Cortex of kidney (tissue), 1 donor: ENCODE measurements at places on chromosomes 16 and 17.

- DNase-seq = no peak
Observed at GRCh38 chr17:65103431-65103830, 33.7 kb upstream of the RGS9 start.

GRCh38 chr16:9381399-9381798 lies 290.0 kb downstream of the HAPSTR1 start:
- no peak for DNase-seq

- no peak for DNase-seq
Observed at GRCh38 chr16:68432701-68433100, 15.6 kb downstream of the SMPD3 start.

GRCh38 chr17:63274146-63274545 lies 172.0 kb downstream of the CYB561 start:
- DNase-seq = no peak

DNA sequence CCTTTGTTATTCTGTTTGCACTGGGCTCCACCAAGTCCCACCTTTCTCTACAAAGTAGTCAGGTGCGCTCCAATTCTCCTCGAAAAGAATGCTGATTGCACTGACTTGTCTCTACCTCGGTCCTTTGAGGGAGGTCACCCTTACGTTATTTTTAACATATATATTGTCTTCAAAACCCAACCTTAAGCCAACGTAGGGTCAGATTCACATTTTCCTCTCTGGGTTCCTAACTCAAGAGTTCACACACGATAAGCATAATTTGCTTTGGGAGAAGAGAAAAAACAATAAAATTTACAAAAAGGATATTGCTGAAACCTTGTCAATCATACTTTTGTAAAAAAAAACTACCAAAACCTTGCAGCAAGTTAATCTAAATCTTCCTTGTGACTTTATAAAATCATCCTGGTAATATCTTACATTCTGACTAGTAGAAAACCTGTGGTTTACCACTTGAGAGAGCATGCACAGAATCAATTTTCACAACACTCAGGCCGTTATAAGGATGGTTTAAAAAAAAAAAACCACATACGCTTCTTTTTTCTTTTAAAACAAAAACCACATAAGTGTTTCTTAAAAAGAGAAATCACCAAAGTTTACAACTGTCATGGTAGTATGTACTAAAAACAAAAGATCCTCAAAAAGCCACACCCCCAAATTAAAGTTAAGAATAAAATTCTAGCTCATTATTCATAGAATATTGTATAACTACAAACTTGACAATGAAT lies 72.2 kb upstream of the TRAP1 start:
- DNase-seq = no peak

- no peak for DNase-seq
Observed at GRCh38 chr17:42155614-42156045, 841 bp upstream of the RAB5C start.

DNA sequence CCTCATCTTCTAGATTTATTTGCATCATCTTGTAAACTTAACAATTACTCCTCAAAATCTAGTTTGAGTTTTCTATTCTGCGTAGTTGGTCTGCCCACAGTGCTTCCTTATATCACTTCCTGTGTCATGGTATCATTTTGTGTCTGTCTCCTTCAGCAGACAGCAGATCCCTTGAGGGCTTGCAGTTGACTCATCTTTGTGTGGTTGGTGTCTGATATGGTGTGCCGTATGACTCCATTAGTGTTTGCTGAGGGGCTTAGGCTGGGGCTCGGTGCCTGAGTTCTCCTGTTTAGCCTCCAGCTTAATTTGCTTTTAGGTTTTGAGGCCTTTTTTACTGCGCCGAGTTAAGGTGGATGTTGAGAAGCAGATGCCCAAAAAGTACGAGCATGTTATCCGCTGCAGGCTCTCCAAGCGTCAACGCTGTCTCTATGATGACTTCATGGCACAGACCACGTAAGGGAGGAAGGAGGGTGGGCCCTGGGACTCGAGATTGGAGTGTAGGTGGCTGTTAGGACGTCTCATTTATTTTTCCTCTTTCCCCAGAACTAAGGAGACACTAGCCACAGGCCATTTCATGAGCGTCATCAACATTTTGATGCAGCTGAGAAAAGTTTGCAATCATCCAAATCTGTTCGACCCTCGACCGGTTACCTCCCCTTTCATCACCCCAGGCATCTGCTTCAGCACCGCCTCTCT lies 16.9 kb downstream of the SRCAP start:
- no peak for DNase-seq

DNA sequence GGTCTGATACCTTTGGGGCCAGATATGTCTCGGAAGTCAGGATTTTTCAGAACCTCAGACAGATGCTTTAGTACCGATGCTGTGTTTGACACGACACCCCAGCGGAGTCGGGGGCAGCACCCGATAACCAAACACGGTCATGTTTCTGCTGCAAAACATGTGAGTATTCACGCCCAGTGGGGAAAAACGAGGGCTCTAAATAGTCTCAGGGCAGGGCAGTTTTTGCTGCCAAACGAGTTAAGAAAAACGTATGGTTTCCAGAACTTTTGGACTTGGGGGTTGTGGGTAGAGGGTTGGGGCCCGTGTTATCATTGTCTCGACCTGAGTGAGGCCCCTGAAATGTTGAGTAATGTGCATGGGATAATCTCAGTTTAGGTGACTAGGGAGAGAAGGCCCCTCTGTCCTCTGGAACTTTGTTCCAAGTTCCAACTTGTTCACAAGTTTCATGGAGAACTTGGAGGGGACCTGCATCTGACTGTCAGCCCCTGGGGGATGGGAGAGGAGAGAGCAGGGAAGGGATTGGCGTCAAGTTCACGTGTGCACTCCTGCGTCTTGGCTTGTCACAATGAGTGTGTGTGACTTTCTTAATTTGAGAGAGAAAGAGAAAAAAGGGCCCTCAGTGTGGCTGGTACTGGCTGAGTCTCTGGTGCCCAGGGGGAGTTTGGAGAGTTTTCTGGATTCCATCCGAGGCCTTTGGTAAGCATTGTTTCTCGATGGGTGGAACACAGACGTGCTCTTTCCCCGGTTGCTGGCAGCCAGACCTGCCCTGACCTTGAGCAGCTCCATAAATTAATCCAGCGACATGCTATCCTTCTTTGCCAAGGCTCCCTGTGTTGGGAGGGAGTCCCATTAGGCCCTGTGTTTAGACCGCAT lies 83.9 kb upstream of the CIBAR2 start:
- DNase-seq = no peak

- no peak for DNase-seq
Observed at GRCh38 chr17:78808163-78808562, 26.1 kb upstream of the CYTH1 start.

GRCh38 chr16:87201052-87201451 lies 116.1 kb downstream of the C16orf95 start:
- no peak for DNase-seq

GRCh38 chr17:39705786-39706348 lies 6.0 kb downstream of the ERBB2 start:
- DNase-seq = no peak

- DNase-seq = no peak
Observed at GRCh38 chr17:37463039-37463438, 26.7 kb upstream of the DUSP14 start.

DNA sequence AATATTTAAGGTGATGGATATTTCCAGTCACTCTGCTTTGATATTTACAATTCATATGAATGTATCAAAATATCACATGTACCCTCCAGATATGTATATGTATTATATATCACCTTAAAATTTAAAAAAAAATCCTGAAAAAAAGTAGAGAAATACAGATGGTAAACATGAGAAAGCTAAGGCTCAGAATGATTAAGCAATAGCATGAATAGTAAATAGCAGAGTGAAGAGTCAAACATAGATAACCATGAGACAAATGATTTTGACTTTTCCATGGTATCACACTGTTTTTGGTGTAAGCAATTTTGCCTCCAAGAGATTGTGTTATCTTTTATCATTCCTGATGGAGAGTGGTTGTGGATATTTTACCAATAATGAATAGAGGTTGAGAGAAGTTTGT lies 868.8 kb downstream of the CDH11 start:
- no peak for DNase-seq

DNA sequence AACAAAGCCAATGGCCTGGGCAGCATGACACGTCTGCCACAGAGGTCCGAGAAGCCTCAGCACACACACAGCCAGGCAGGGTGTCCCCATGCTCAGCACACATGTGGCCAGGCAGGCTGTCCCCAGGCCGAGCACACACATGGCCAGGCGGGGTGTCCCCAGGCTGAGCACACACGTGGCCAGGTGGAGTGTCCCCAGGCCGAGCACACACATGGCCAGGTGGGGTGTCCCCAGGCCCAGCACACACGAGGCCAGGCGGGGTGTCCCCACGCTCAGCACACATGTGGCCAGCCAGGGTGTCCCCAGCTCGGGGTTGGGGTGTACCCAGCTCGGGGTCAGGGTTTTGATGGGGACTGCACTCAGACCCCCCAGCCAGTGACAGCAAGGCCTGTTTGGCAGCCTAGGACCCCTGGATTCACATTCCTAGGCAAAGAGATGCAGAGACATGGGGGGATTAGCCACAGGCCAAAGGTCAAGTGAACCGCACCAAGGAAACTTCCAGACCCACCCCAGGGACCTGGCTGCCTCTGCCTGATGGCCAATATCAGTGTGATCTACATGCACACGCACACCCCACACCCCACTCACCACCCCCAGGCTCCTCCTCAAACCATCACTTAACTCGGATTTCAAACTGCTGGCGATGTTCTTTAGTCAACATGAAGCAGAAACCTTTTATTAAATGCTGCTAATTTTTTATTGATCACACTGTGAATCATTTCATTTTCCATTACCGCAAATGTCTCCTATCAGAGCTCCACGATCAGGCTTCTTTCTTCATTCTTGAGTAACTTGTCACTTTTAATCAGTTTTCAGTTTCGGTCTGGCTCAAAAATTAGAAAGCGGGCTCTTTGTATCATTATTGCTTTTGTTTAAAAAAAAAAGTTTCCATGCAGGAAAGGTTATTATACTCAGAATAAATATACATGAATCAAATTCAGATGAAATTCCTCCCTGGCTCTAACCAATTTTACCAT lies 111.4 kb downstream of the ZNF423 start:
- DNase-seq = no peak

- DNase-seq = no peak
Observed at GRCh38 chr16:7646821-7647500, 314.3 kb downstream of the RBFOX1 start.

GRCh38 chr16:55605754-55606336 lies 39.4 kb downstream of the CAPNS2 start:
- DNase-seq = no peak

DNA sequence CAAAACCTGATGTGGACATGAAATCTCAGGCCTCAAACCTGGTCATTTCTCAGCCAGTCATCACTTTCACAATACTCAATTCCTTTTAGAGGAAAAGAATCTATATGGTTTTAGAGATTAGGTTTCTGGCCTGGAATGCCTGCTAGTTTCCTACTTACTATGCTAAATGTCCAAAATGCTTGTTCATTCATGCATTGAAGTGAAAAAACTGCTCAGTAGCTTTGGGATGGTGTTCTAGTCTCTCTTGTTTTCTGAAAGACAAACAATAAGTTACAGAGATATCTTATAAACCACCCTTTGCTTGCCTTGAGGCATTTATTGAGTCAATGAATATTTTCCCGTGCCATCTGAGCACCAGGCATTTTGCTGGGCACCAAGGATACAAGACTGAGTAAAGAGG lies 1146.5 kb upstream of the GOT2 start:
- DNase-seq = no peak

DNA sequence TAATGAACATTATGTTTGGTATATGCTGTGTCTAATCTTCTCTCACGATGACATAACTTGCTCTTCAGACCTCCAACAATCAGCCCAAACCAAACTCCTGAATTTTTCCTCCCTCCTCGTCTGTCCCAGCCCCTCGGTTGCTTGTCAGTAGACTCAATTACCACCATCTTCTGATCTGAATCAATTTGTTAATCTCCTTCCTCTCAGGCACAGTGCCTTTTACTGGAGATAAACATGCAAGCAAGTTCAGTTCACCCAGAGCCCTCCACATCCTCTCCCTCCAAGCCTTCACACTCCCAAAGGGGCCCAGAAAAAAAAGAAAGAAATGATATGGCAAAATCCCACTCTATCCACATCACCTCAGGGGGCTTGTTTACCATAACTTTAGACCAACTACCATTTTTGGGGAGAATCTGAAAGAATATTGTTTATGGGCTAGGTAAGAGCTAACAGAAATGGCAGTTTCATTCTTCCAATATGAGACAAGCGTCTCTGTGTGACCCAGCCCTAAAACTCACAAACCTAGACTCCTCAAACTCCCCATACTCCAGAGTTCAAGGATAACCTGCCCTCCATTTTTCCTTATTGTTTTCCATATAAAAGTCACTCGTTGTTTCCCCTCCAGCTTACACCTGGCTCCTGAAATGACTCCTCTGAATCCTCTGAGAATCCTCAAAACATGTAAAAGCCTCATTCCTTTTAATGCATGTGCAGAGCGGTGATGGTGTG lies 1.5 kb downstream of the TEX2 start:
- DNase-seq = no peak

- no peak for DNase-seq
Observed at GRCh38 chr16:28835864-28836760, 10.0 kb downstream of the TUFM start.

- no peak for DNase-seq
Observed at GRCh38 chr16:57032346-57032745, 43.0 kb downstream of the NLRC5 start.

- DNase-seq = no peak
Observed at GRCh38 chr16:85002608-85003007, 8.7 kb downstream of the ZDHHC7 start.

- DNase-seq = no peak
Observed at GRCh38 chr17:600576-601243, 113.9 kb downstream of the VPS53 start.

- DNase-seq = no peak
Observed at GRCh38 chr16:81575834-81576233, 131.2 kb downstream of the CMIP start.

DNA sequence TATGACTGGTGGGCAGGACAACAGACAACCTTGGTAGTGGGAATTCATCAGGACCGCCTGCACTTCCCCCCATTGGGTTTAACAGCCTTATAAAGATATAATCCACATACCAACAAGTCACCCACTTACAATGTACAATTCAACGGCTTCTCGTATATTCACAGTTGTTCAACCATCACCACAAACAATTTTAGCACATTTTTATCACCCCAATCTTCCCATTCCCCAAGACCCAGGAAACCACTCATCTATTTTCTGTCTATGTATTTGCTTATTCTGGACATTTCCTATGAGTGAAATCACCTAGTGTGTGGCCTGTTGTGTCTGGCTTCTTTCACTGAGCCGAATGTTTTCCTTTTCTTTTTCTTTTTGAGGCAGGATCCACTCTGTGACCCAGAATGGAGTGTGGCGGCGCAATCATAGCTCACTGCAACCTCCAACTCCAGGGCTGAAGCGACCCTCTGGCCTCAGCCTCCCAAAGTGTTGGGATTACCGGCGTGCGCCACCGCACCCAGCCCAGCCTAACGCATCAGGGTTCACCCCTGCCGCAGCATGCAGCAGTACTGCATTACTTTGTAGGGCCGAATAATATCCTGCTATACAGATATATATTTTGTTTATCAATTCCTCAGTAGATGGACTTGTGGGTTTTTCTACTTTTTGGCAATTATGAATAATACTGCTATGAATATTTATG lies 10.9 kb downstream of the ANKS3 start:
- no peak for DNase-seq

DNA sequence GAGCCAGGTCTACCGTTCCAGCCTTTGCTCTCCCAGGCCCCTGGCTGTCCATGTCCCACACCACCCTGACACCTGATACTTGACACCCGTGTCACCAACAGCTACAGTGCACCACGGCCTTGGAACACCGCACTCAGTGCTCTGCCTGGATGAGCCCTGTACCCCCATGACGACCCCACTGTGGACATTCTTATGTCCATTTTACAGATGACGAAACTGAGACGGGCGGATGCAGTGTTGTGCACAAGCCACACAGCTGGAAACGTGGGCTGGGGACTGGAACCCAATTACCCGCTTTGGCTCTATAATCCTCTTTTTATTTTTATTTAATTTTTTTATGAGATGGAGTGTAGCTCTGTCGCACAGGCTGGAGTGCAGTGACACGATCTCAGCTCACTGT lies 83.6 kb upstream of the CBX4 start:
- DNase-seq = no peak
